NCI-H526 treated with DMSO at 0.1 percent for 48 hours (cell line): ENCODE measurements at places on chromosomes 3 and 15.
A peak's percentile ranks its signal among the peaks of the same experiment; 100 is the strongest.

- DNase-seq = no peak
Observed at GRCh38 chr3:153885359-153885758, 235.8 kb upstream of the ARHGEF26 start.

DNA sequence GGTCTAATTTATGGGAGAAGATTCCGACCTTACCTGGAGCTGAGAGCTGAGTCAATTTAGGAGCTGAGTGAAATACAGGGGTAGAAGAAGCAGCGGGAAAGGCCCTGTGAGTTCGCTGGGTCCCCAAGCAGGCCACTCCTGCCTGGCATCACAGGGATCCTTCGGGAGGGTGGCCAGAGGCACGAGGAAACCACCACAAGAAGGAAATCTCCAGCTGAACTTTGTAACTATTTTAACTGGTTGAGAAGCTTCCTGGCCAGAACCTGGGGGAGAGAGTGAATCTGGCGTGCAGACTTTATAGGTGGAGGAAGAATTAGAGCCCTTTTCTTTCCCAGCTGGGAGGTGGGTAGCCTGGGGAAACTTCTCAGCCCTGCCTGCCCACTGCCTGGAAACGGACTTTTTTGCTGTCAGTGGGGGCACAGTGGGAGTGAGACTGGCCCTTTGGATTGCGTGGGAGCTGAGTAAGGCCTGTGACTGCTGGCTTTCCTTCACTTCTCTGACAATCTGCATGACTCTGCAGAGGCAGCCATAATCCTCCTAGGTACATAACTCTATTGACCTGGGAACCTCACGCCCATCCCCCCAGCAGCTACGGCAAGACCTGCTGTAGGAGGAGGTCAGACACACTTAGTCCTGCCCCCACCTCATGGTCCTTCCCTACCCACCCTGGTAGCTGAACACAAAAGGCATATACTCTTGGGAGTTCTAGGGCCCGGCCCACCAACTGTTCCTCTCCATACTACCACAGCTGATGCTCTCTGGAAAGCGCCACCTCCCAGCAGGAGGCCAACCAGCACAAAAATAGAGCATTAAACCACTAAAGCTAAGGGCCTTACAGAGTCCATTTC, 340.7 kb downstream of the CNTN3 start:
- no peak for DNase-seq

DNA sequence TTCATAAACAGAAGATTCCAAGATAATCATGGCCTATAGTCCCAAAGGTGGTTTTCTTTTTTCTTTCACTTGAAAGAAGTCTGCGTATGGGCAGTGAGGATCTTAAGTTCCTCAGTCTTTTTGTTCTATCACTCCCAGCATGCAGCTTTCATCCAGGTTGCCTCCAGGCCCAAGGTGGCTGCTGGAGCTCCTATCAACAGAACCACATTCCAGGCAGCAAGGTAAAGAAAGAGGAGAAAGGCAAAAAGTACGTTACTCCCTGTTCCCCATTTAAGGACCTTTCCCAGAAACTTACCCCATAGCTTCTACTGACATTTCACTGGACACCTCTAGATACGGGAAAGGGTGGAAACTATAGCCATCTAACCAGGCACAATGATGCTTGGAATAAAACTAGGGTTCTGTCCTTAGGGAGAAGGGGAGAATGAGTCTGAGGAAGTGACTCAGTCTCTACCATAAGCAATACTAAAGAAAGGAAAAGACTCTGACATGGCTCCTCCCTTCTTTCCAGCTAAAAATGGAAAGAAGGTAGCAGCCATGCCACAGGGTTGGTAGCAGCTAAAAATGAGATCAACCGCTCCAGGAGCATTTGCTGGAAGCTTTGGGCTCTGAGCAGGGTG, 313.9 kb upstream of the NR2E3 start:
- DNase-seq = no peak

GRCh38 chr15:36940636-36941260, 159.6 kb downstream of the MEIS2 start:
- no peak for DNase-seq

DNA sequence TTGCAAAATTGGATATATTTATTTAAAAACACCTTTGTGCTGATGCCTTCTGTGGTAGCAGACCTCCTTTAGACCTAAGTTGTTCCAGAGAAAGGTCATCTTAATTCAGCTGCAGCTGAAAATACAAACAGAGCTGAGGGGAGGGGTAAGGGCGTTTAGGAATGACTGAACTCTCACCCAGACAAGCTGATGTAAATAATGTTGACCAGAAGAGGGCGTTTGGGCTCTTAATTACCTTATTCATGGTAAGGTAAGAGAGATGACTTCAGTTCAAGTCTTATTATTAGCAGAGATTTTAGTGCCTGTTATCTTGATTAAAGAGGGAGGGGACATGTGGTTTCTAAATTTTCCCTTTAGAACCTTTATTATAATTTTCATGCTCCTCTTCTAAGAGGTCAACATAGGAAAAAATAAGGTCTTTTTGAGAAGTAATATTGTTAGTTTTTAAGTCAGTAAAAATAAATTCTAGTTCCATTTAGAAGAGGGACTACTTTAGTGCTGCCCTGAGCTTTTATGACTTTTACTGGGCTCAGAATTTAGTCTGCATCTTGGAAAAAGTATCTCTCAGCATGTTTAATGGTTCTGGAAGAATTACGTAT, 46.3 kb downstream of the GPR171 start:
- peak; percentile 78 for DNase-seq
